Activated T-cell treated with anti-CD3 and anti-CD28 coated beads for 24 hours (primary cell): ENCODE measurements at places on chromosomes 1 and 21.

- no peak for DNase-seq
These were observed 13.3 kb downstream of the ARV1 start for GRCh38 chr1:230992100-230992774.

- DNase-seq, result no peak
These were observed at the start of gene ESPN for GRCh38 chr1:6424619-6425593. Gene ESPN, plus strand, starts transcription at chr1:6424776. Its CDS starts 180 bp downstream, at chr1:6424956.

- DNase-seq, result no peak
These were observed 61.9 kb downstream of the TIAM1 start for GRCh38 chr21:31282095-31282709.

GRCh38 chr1:228512781-228513198 is 25.6 kb downstream of the RNF187 start:
- DNase-seq, result no peak

DNA sequence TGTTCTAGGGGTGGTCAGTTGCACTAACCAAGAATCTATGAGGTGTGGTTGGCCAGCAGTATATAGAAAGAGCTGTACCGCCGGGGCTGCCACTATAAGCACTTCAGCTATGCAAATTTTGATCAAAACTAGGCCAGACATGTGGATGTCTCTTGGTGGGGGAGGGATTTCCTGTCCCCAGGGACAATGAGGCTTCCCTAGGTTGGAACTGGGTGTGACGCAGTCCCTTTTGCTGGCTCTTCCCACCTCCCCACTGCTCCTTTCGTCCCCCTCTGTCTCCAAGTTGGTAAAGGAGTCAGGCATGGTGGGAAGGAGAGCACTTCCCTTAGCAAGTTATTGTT is 13.6 kb downstream of the SDCCAG8 start:
- DNase-seq, result no peak

DNA sequence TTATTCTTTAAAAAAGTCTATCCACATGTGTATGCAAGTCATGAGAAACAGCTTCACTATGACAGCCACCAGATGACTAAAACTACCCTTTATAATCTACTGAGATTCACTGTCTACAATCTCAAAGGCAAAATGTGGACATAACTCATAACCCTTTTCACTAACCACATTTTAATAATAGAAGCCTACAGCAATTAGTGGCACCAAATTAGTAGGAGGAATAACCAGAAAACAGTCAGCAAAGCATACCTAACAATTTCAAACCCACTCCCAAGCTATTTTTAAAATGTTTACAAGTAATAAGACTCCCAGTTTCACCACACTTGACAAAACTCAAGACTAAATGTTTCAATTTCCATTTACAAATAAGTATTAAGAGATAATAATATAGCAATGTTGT is 442.9 kb downstream of the PTPRC start:
- no peak for DNase-seq

DNA sequence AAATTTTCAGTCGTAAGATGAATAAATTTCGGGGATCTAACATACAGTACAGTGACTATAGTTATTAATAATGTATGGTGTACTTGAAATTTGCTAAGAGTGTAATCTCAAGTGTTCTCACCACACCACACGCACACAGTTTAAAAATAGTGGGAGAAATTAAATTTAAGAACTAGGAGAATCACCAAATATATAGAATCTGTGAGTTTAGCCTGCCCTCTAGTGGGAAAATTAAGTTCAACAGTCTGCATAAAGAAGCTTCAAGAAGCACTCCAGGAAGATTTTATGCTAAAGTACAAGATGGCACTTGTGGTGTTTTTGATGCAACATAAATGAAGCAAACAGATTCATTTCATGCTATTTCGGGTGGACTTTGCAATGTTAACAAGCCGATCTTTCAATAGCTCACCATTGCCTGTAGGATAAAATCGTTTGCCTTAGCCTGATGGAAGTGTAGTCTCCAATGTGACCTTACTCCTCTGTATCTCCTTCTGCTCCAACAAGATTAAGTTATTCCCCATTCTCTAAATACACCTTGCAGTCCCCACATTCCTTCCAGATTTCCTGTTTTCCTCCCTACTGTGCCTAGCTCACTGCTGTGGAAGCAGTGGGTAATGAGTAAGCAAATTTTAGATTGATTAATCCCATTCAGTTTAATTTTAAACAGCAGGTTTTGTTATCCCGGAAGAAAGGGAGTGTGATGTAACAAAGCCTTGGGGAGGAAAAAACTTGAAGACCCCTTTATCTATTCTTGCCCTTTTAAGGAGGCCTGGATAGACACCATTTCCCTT is 8.7 kb upstream of the PIK3C2B start:
- no peak for DNase-seq

DNA sequence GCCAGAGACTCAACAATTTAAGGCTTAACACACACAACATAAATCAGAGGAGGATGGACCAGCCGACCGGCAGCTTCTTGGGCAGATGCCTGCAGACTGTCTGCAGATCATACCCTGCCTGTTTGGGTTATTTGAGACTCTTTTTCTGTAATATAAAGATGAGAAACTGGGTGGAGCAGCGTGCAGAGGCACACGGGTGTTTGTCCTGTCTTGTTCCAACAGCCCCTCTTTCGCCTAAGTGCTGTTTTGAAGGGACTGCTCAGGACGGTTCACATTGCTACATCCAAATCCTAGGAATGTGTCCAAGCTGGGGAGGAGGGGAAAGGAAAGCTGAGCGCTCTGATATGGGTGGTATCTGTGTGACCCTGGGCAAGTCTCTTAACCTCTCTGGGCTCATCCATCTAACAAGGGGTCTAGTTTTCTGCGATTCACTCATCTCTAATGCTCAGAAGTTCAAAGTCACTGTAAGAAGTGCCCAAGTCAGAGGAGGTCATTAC is 149.9 kb downstream of the CLIC6 start:
- DNase-seq, result no peak

DNA sequence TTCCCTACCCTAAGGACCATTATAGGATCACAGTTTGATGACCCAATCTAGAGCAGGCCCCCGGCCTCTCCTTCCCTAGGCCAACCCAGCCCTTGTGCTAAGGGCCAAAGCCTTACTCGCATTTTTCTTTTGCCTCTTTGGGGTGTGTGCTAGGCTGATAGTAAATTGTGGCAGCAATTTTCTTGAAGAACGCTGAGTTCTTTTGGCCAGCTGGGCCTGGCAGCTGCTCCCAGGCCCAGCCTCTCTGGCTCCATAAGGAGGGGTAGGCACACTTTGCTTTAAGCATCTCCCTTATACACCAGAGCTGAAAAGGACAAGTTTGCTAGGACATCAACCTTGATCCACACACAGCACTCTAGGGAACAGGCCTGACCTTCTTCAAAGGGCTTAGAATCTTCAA is 4.2 kb downstream of the OLFML2B start:
- DNase-seq, result no peak

DNA sequence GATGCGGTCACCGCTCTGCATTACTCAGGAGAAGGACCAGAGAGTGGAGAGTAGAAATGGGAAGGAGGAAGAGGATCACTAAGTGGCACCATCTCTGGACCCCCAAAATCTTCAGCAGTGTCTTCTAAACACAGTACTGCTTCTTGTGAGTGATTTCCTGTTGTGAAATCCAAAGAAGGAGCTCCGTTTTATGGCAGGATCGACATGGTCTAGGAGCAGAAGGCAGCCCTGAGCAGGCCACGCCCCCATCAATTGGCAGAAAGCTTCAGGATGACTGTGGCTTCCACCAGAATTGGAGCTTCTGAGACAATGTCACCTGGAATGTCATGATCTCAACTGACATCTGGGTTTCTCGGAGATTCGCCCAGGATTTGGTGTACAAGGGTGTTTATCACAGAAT is 171.5 kb downstream of the ADSS2 start:
- no peak for DNase-seq

DNA sequence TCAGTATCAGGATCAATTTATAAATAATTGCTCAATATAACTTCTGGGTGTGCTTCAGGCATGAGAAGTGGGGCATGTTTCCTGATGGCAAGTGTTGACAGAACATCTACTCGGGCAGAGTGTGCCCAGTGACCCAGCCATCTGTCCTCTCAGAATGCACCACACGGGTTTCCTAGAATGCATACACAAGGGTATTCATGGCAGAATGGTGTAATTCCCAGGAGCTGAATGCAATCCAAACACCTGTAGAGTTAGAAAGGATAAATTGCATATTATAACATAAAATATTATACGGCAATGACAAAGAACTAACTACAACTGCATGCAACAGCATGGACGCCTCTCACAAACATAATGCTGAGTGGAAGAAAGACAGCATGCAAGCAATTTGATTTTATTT is 391.9 kb downstream of the SIPA1L2 start:
- no peak for DNase-seq

- DNase-seq, result peak; percentile 75
These were observed 8.8 kb downstream of the ZNF683 start for GRCh38 chr1:26363549-26364448.

GRCh38 chr1:107934578-107934977 is 30.4 kb downstream of the VAV3 start:
- peak; percentile 7 for DNase-seq

DNA sequence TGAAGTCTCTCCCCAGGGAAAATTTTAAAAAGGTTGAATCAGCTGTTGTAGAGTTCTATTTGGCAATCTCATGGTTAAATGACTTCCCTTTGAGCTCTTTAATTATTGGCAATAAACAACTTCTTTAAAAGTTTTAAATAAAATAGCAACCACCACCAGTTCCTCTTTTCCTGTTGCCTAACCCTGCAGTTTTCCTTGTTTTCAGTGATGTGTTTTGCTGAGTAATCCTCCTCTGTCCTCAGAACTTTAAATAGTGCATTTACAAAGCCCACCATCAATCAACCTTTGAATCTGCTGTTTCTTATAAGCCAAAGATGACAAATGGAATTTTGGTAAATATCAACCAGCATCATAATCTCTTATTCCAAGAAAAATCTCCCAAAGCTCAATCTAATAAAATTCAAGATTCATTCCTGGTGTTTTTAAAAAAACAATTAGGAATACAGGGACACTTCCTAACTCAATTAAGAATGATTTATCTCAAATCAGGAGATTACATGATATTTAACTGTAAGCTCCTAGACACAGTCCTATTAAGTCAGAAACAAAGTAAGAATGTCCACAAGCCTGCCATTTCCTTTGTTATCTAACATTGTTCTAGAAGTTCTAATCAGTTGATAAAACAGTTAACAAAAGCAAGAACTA is 14.8 kb downstream of the AVPR1B start:
- DNase-seq, result no peak

- no peak for DNase-seq
These were observed 21.4 kb downstream of the SFPQ start for GRCh38 chr1:35171579-35171978.

GRCh38 chr21:33339135-33339534 is 14.4 kb downstream of the IFNAR1 start:
- no peak for DNase-seq

- DNase-seq, result no peak
These were observed 15.7 kb downstream of the PEX14 start for GRCh38 chr1:10490286-10490970.

DNA sequence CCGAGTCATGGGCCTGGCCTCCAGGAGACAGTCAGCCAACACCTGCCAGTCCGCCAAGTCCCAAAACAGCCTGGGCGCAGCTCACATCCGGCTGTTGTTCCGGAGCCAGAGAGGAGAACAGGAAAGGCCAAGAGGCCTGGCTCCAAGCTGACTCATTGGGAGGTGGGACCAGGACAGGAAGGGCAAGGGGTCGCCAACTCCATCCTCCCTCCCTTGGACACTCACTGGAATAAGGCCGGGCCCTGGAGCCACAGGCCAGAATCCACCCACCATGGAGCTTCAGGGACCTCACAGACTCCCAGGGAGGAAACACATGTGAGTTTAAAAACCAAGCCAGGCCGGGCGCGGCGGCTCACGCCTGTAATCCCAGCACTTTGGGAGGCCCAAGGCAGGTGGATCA is 25.1 kb upstream of the CLIC4 start:
- DNase-seq, result no peak

GRCh38 chr1:10642403-10643080 is 153.9 kb downstream of the CASZ1 start:
- no peak for DNase-seq

- peak; percentile 12 for DNase-seq
These were observed 88.6 kb downstream of the NUF2 start for GRCh38 chr1:163410073-163410999.

DNA sequence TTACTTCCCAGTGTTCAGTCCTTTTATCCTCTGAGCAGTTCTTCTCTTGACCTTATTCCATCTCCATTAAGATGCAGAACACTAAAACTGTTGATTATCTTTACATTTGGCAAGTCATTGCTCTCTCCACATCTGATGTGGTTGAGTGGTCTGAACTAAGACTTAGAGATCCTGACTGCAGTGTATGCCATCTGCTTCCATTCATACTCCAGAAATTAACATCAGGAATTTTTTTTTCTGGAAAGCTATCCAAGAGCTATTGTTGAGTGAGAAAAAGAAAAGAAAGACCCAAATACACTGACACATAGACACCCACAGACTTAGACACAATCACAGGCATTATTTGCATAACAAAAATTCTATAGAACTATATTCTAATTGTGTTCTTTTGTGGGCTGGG is 3.7 kb upstream of the TRIM62 start:
- DNase-seq, result no peak

GRCh38 chr1:43366179-43366578 is 1.6 kb downstream of the ELOVL1 start:
- DNase-seq, result no peak

DNA sequence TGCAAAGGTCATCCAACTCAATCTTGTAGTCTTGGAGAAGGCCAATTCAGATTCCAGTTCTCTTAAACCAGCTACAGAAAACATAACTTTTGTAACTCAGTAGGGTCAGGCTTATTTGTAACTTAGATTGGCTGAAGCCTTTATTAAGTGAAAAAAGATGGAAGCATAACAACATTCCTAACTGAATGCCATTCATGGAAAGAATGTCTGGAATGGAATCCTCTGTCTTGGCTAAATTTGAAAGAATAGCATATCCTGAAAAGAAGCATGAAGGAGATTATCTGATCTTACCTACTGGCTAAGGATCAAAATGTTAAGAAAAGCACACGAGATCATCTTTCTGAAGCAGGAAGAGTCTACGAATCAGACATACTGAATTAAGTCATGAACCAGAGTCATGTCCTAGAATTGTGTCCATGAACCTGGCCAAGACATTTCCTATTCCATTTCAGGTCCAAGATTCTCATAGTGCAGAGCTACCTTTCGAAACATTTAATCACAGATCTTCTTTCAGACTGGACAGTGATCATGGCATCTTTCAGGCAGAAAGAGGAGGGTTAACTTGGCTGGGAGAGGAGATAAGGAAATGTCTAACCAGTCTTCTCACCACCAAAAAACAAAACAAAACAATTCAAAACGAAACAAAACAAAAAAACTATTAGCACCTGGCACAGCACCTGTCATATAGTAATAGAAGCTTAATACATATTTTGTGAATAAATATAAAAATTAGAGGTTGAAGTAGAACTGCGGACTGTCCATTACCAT is 75.6 kb downstream of the XCL2 start:
- DNase-seq, result no peak

DNA sequence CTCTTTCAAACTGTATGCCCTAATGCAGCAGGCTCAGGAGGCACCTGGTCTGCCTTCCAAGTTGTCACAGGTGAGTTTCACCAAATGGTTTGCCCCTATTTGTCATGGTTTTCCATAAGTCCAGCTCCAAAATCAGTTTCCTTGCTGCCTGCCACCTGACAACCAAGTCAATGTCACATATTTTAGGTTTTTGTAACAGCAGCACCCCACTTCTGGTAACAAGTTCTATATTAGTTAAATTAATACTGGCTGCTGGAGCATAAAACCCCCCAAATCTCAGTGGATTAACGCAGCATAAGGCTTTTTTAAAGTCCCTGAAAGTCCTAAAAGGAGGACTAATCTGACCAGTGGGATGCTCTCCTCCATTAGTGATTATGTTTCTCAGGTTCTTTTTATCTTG is 200.7 kb downstream of the RRAGC start:
- no peak for DNase-seq

- no peak for DNase-seq
These were observed 1117.5 kb downstream of the NCAM2 start for GRCh38 chr21:22115746-22116145.

- no peak for DNase-seq
These were observed 315.7 kb upstream of the USP25 start for GRCh38 chr21:15414057-15414456.
